ENCODE measurements at places on chromosomes 12 and 14.

- no peak for DNase-seq
Measured at GRCh38 chr12:40511341-40511740, 180.9 kb upstream of the CNTN1 start.

DNA sequence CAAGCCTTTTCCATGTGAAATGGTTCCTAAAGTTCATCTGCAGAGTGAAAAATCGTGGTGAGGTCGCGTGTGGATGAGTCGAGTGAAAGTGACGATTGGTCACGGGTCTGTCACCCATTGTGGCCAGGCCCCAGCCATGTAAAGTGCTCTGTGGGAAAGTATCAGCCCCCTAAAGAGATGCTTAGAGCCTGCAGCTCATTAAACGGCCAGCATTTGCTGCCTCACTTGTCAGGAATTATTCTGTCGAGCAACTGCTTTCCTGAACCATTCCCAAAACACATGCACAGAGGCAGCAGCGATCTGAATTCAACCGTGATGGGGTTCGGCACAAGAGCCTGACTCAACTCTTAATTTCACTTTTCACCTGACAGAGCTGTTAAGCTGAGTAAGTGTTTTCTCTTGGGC lies 16.0 kb downstream of the DBX2 start:
- DNase-seq, result no peak

DNA sequence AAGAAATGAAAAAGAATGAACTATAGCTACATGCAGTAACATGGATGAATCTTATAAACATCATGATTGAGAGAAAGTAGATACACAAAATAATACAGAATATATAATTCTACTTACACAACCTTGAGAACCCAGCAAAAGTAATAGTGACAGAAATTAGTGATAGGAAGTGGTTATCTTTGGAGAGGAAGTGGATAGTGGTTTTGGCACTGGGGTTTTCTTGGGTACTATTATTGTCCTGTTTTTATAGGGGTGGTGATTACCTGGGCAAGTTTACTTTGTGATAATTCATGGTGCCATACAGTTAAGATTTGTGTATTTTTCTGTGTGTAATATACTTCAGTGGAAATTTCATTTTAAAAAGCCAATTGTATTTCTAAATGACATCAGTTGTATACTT lies 352.7 kb downstream of the AEBP2 start:
- DNase-seq, result no peak

- no peak for DNase-seq
Measured at GRCh38 chr14:39315859-39316444, 82.2 kb downstream of the MIA2 start.

- DNase-seq, result no peak
Measured at GRCh38 chr12:132925597-132926414, 30.3 kb downstream of the ZNF605 start.

DNA sequence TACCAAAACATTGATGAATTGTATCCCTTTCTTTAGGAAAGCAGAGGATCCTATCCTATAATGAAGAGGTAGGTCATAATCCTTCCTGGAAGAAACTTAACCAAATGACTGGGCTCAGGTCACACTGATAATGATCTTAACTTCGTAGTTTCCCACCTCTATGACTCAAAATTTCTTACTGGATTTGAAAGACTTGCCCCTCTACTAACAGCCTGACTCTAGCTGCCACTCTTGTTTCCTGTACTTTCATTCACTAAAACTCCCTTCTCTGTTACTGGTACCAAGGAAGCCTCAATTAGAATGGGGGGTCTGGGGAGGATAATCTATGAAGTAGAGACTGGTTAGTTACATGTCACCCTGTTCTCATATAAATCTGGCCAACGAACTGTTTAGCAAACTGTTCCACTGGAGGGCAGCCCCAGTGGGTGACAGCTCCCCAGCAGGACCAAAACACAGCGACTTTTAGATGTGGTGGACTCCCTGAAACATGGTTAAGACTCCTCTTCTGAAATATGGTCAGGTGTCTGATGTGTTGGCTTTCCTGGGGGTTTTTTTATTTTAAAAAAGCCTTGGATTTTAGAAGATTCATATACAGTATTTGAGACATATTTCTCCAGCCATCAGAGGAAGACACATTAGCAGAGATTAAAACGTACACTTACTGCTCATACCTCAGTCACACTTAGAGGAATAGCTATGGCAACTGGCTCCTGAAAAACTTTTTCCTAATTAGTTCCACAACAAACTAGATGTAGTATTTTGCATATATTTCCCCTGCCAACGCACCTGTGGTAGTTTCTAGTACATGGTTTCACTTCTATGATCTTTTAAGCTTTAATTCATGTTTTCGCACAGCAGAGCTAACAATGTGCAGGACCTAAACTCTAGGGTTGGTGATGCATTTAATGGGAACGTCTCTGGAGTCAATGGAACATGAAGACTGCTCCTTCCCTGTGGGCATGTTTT lies 72.3 kb downstream of the ACADS start:
- DNase-seq, result no peak

DNA sequence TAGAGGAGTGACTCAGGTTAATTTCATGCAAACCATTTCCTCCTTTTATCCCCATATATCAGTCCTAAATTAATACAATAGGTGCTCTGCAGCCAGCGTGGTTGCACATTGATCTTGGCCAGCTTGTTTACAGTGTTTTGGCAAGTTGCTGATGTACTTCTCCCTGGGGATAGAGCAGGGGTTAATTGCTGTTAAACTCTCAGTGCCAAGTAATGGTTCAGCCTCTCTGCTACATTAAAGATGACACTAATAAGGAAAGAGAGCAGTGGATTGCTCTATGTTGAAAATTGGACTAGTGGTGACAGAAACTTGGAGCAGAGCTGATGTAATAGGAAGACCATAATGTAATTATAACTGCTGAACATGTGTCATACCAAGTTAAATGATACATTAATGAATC lies 717.5 kb downstream of the RERGL start:
- DNase-seq, result no peak

DNA sequence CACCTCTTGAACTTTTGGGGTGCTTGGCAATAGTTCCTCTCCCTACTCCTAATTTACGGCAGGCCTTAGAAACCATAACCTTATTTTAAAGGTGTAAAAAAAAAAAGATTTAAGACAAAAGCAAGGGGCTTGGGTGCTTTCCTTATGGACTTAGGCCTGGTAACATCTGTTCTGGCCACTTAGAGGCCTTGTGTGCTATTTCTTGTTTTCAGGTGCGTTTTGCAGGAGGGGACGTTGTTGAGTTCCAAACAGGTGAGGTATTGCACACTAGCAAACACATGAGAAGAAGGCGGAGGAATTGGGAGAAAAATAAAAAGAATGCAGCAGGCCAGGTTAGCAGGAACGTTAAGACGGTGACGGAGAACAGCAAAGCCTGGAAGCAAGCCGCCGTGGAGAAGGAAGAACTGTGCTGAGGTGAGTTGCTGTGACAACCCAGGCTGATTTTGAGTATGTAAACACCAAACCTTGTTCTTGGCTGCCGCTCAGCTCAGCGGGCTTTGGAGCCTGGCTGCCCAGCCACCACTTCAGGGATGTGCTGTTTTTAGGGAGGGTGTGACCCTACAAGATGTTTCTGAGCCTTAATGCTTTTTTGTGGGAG lies 17.3 kb downstream of the EMG1 start:
- DNase-seq, result no peak

DNA sequence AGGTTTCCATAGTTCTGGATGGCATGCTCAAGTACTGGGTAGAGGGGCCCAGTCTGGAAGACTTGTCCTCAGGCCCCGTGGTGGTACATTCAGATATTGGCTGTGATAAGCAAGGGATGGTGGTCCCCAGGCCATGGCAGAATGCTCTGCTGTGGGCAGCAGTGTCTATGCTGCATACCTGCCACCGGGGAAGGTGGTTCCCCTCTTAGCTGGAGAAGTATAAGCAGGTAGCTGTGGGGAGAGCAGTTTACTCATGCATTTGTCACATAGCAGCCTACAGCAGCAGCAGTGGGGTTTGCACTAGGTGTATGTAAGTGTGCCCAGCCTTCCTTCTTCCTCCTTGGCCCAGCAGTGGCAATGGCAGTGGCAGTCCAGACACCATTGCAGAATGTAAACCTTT lies 69.3 kb upstream of the ADAMTS20 start:
- DNase-seq, result no peak

GRCh38 chr12:42760550-42760949 lies 171.0 kb upstream of the PRICKLE1 start:
- no peak for DNase-seq

DNA sequence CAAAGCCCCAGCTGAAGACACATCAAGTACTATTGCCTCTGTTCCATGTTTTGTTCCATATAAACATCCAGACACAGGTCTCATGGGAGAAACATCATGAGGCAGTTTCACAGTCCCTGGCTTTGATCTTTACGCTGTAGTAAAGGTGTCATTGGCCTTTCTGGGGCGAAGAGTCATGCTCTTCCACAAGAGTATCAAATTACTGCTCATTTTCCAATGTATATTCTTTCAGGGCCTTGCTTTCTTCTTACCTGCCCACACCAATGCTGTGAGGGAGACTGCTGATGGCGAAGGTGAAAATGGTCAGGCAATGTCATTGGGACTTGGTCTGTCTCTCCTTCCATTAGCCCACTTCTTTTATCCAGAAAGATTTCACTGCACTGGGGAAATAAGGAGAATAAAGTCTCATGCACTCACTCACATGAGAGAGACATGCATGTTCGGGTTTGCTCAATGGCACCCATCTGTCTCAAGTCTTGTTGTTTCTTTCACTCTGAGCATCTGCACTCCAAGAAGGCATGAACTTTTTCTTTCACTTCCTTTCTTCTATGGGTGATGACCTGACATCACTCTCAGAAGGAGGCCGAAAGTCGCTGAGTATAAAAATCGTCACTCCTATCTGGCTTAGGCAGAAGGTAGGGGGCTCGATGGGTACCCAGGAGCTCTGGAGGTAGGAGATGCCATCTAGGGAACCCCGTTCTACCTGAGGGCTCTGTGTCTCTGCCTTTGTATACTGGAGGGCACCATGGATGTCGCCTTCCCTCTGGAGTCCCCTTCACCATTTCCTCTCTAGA lies 1.3 kb upstream of the JDP2 start:
- no peak for DNase-seq

DNA sequence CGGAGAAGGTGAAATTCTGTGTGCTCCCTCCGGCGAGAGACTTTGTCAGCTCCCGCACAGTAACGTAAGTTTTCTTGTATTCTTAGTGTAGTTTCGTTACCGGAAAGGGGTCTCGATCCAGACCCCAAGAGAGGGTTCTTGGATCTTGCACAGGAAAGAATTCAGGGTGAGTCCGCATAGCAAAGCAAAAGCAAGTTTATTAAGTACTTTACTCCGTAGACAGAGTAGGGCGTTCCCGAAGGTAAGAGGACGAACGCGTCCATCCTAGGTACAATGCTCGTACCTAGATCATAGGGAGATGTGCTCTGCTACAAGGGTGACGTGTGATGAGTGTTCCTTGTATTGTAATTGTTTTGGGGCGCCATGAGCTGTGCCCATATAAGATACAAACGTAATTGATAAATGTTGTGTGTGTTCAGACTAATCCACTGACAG lies 293 bp downstream of the IFI27L1 start:
- DNase-seq, result no peak

DNA sequence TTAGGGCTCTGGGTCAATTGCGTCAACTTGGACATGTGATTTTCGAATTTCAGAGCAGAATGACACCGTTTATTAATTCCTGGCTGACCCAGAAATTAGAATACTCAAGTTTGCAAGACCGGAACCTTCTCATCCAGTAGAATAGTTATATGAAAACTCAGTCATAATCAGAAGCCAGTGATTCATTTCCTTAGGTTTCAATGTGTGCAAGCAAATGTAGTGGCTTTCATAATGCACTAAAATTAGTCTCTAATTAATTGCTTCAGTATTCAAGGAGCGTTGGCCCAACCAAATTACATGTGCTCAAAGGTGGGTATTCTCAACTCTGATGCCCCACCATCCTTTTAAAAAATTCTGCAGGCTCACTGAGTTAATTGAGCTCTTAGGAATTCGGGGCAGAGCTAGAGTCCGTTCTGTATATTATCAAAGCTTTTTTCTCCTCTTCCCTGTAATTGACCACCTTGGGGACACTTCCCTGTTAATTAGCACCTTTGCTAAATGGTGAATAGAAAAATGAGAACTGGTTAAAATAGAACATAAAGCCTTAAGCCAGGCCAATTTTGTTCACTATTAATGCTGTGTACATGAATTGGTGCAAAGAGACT lies 55.4 kb downstream of the DAO start:
- DNase-seq, result no peak

- DNase-seq, result no peak
Measured at GRCh38 chr12:110745542-110746284, 3.0 kb upstream of the PPP1CC start.

GRCh38 chr12:64825143-64826021 lies 935 bp downstream of the TBC1D30 start:
- no peak for DNase-seq

GRCh38 chr12:93449277-93449676 lies 7.5 kb upstream of the UBE2N start:
- no peak for DNase-seq

GRCh38 chr14:45261209-45261608 lies 8.2 kb upstream of the MIS18BP1 start:
- DNase-seq, result no peak

DNA sequence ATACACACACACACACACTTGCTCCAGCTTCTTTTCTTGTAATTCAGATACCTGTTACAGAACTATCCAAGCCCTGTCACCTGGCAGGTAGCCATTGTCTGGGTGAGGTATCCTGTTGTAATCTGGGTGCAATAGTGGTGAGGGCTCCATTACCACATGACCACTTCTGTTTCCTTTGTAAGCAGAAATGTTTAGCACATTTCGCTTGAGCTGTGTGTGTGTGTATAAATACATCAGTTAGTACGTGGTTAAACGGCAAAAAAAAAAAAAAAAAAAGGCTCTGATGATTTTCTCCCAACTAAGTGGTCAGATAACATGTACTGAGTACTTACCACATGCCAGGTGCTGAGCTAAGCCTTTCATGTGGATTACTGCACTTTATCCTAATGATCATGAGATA lies 129.3 kb upstream of the SSTR1 start:
- no peak for DNase-seq

DNA sequence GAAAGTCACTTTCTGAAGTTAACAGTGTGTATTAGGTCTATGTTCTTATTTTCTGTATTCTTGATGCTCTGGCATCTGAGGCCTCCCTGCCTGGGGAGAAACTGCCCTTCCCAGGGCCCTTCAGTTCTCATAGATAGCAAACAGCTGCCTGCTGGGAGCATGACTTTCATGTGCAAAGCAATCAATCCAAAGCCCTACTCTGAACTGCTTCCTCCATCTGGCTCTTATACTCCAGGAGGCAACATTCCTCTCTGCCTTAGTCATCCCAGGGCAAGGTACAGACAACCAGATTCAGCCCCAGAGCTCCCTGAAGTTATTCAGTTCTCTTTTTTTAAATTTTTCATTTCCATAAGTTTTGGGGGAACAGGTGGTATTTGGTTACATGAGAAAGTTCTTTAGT lies 41.7 kb upstream of the RIN3 start:
- DNase-seq, result no peak

Measured in coronary artery (tissue), 2 donors.